ENCODE measurements at places on chromosomes 2 and 18.
A peak's percentile ranks its signal among the peaks of the same experiment; 100 is the strongest.

- DNase-seq: no peak
These were observed 337.9 kb upstream of the PKDCC start for GRCh38 chr2:41709702-41710599.

DNA sequence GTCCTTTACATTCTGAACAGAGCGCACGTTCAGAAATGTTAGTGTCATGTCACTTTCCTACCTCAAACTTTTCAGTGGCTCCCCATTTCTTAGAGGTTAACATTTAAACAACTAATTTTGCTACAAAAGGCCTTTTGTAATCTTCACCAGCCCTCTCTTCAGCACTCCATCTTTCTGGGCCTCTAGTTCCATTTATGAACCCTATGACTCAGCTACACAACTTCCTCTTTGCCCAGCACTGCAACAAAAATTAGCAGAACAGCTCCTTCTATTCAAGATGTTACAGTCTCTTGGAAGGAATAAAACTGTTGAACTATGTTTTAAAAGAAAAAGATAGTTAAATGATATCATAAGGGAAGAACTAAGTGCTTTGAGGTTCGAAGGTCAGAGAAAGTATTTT, 139.9 kb downstream of the VWC2L start:
- no peak for DNase-seq

- DNase-seq: no peak
These were observed 143.1 kb upstream of the TTC39C start for GRCh38 chr18:23871410-23871809.

DNA sequence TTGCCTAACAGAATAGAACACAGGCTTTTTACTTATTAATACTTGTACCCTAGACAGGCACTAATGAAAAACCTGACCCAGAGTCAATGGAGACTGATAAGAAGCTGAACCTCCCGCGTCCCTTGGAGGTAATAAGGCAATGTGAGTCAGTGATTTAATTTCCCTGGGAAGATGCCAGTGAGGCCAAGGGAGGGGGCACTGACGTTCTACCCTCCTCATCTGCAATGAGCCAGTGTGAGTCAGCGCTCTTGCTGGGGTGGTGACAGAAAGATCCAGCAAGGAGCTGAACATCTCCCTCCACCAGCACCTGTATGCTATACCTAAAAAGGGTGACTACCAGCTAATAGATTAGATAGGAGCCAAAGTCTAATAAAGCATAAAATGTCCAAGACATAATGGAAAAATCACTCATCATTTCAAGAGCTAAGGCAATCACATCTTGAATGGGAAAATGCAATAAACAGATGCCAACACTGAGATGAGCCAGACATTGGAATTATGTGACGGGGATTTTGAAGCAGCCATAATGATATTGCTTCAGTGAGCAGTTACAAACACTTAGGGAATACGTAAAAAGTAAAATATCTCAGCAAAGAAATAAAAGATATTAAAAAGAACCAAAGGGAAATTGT, 116.9 kb downstream of the TPGS2 start:
- peak; percentile 80 for DNase-seq

DNA sequence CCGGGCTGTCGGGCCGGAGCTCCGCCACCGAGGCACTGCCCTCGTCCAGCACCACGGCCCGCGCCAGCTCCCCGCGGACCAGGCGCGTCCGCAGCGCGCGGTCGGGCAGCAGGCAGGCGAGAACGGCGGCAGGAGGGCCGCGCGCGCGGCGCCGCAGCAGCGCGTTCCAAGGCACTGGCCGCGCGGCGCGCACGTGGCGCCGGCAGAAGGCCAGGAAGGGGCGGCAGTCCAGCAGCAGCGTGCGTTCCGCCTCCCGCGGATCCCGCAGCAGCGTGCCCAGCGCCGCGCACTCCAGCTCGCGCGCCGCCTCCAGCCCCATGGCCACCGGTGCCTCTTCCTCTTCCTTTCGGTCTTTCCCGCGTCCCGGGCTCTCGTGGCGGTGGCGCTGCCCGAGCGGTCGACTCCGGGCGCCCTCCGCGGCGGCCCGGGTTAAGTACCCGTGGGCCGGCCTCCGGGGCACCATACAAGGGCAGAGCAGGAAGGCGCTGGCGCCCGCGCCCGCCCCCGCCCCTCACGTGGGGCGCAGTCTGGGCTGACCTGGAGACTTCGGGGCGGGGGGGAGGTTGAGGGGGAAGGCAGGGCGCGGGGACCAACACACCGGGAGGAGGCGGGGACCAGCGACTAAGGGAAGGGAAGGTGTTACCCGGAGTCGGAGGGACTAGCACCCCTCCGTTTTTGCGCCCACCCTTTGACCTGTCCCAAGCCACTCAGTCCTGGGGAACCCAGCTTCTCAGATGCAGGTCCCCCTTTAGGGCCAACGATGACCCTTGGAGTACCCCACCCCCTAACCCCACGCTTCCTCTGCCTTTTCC, at the start of gene DUSP2:
DUSP2 (minus strand) TSS at position 405 of the 812 bp plus-strand sequence; CDS start at position 319, 86 bp downstream.
- DNase-seq: peak; percentile 74

DNA sequence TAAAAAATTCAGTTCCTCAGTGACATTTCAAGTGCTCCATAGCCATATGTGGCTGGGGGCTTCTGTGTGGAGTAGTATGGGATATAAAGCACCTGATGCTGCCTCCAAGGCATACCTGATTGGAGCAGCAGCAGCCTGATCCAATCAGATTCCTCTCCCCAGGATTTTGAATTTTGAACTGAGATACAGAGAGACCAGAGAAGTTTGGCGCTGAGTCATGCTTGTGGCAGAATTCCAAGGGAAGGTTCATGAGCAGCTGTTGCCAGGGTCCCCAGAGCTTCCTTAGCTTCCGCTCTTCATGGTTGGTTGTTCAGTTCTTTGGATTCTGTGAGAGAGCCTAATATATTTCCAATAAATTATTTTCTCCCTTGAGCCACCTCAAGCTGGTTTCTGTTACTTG, 29.0 kb upstream of the CFAP36 start:
- DNase-seq: peak; percentile 38

- DNase-seq: peak; percentile 57
These were observed 611.3 kb upstream of the SYT4 start for GRCh38 chr18:43888598-43888997.

GRCh38 chr2:97763176-97763845, 49.9 kb downstream of the ZAP70 start:
- no peak for DNase-seq
